Gastrocnemius medialis (tissue), 4 donors: ENCODE measurements at places on chromosomes 6 and 20. TPM values are rescaled to one million over a fixed set of nuclear protein-coding genes. Genes with fewer than 3 reads are reported as not detected.

The RUNX2 gene
- 0.92 TPM for total RNA-seq

The GLP1R gene
- total RNA-seq: not detected

The CUL7 gene
- 15.4 TPM for total RNA-seq

The FERMT1 gene
- 0.36 TPM for total RNA-seq

DNA sequence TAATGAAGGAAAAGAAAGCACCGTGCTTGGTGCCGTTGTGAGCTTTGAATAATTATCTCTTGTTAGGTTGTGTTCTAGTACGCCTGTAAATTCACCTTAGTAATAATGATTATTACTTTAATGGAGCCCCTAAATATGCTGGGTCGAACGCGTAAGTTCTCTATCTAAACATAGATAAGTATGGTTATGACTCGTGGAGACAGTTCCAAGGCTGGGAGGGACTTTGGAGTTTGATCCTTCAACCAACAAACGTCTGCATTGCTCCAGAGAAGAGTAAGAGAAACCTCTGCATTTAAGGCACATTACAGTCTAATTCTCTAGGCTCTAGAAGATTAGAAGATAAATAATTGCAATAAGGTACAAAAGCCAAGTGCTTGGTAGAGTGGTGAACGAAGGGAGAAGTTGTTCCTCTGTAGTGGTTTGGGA lies 514 bp downstream of the ACOT13 start:
- peaks cover 31% of the 10 kb centered on the region for H3K4me1 ChIP-seq
- H3K27me3 ChIP-seq: no peaks in the 10 kb centered on the region
- peak overlapping the region; percentile 90 for H3K27ac ChIP-seq
- DNase-seq: no peak
- peak overlapping the region; percentile 93 for H3K4me3 ChIP-seq
- peaks cover 16% of the 10 kb centered on the region for H3K36me3 ChIP-seq

- no peaks in the 10 kb centered on the region for H3K4me1 ChIP-seq
- no peak for DNase-seq
- H3K4me3 ChIP-seq: no peak overlapping the region
These were observed 17.2 kb upstream of the MAP3K4 start for GRCh38 chr6:160974304-160974771.

GRCh38 chr20:62771396-62772102 lies 24.7 kb upstream of the MRGBP start:
- H3K27me3 ChIP-seq: peaks cover 30% of the 10 kb centered on the region
- H3K4me1 ChIP-seq: no peaks in the 10 kb centered on the region

GRCh38 chr6:40330301-40330721 lies 256.9 kb downstream of the LRFN2 start:
- no peaks in the 10 kb centered on the region for H3K36me3 ChIP-seq
- H3K4me1 ChIP-seq: peaks cover 9% of the 10 kb centered on the region
- H3K4me3 ChIP-seq: no peak overlapping the region
- no peak overlapping the region for H3K27ac ChIP-seq
- no peak for DNase-seq

DNA sequence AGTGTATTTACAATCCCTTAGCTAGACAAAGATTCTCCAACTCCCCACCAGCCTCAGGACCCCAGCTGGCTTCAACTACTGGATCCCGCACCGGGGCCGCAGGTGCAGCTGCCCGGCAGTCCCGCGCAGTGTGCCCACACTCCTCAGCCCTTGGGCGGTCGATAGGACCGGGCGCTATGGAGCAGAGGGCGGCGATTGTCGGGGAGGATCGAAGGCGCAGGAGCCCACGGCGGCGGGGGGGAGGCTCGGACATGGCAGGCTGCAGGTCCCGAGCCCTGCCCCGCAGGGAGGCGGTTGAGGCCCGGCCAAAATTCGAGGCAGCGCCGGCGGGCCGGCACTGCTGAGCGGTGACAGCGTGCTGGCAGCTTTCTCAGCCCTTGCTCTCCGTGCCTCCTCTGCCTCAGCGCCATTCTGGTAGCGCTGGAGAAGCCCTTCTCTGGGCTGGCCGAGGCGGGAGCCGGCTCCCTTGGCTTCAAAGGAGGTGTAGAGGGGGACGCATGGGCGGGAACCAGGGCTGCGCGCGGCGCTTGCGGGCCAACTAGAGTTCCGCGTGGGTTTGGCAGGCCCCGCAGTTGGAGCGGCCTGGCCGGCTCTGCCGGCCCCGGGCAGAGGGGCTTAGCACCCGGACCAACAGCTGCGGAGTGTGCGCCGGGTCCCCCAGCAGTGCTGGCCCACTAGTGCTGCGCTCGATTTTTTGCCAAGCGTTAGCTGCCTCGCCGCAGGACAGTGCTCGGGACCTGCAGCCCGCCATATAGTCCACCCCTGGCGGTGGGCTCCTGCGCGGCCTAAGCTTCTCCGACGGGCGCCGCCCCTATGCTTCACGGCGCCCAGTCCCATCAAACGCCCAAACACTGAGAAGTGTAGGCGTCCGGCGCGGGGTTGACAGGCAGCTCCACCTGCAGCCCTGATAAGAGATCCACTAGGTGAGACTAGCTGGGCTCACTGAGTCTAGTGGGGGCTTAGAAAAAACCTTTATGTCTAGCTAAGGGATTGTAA lies 32.4 kb upstream of the KIF13A start:
- H3K36me3 ChIP-seq: no peaks in the 10 kb centered on the region
- H3K27ac ChIP-seq: no peak overlapping the region
- no peaks in the 10 kb centered on the region for H3K27me3 ChIP-seq

- no peaks in the 10 kb centered on the region for H3K36me3 ChIP-seq
- no peaks in the 10 kb centered on the region for H3K4me1 ChIP-seq
- H3K4me3 ChIP-seq: no peak overlapping the region
- no peak for DNase-seq
- H3K27me3 ChIP-seq: peaks cover 10% of the 10 kb centered on the region
These were observed 57.7 kb upstream of the CD83 start for GRCh38 chr6:14059791-14060436.

DNA sequence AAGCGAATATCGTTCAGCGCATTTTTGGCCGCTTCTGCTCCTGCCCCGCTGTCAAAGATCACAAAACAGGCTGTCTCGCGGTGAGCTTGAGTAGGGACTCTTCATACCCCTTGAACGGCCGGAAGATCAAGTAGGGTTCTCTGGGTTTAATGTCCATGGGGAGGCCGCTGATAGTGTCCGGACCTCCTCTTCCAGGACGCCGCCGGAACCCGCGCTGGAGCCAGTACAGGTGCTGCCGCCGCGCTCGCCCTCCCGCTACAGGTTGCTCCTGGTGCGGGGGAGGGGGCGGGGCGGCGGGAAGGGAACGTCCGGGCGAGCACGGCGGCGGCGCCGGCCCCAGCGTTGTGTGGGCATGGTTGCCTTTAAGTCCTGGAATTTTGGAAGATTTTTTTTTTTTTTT lies 67.4 kb downstream of the KHDC1L start:
- no peak for DNase-seq
- no peaks in the 10 kb centered on the region for H3K36me3 ChIP-seq
- no peak overlapping the region for H3K4me3 ChIP-seq
- no peak overlapping the region for H3K27ac ChIP-seq

DNA sequence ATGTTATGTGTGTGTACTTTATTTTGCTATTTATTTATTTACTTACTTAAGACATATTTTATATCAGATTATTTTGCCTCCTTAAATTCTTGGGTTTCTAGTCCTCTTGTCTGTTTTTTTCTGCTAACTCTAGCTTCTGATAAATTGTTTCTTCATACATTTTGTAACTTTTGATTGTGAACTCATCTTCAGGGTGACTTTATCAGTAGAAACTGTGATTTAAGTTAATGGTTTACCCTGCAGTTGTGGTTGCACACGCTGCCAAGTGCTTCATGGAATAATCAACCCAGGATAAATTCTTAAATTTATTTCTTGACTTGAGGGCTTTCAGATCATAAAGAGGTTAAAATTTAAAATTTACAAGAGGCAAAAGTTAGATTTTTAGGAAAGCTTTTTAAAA lies 173.3 kb downstream of the CENPW start:
- DNase-seq: no peak
- H3K27ac ChIP-seq: no peak overlapping the region
- H3K4me1 ChIP-seq: no peaks in the 10 kb centered on the region

DNA sequence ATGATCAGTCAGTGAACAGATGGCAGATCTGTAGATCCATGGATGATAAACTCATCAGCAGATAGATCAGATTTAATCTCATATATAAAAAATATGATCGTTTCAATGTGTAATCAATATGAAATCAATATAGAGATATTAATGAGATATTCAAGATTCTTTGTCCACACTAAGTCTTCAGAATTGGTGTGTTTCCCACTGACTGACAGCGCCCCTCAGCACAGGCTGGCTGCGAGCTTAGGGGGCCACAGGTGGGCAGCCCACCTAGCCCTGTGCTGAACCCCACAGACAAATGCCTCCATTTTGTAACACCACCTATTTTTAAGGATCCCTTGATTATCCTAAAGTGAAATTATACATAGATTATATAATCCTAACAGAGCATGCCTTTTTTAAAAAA lies 32.3 kb downstream of the FRMD1 start:
- H3K4me1 ChIP-seq: no peaks in the 10 kb centered on the region
- peak overlapping the region; percentile 71 for H3K27ac ChIP-seq
- H3K36me3 ChIP-seq: no peaks in the 10 kb centered on the region

- H3K4me3 ChIP-seq: no peak overlapping the region
- H3K36me3 ChIP-seq: no peaks in the 10 kb centered on the region
- H3K27me3 ChIP-seq: no peaks in the 10 kb centered on the region
- H3K27ac ChIP-seq: no peak overlapping the region
These were observed 28.4 kb downstream of the LHFPL5 start for GRCh38 chr6:35833536-35833935.

GRCh38 chr6:131382631-131383030 lies 190.4 kb upstream of the ARG1 start:
- no peaks in the 10 kb centered on the region for H3K27me3 ChIP-seq
- no peak overlapping the region for H3K4me3 ChIP-seq
- no peaks in the 10 kb centered on the region for H3K4me1 ChIP-seq
- no peaks in the 10 kb centered on the region for H3K36me3 ChIP-seq
- no peak for DNase-seq

GRCh38 chr6:160363016-160363996 lies 15.1 kb downstream of the SLC22A3 start:
- peak overlapping the region; percentile 57 for H3K27ac ChIP-seq
- no peak for DNase-seq
- H3K4me1 ChIP-seq: peaks cover 4% of the 10 kb centered on the region
- no peak overlapping the region for H3K4me3 ChIP-seq
- H3K36me3 ChIP-seq: no peaks in the 10 kb centered on the region

DNA sequence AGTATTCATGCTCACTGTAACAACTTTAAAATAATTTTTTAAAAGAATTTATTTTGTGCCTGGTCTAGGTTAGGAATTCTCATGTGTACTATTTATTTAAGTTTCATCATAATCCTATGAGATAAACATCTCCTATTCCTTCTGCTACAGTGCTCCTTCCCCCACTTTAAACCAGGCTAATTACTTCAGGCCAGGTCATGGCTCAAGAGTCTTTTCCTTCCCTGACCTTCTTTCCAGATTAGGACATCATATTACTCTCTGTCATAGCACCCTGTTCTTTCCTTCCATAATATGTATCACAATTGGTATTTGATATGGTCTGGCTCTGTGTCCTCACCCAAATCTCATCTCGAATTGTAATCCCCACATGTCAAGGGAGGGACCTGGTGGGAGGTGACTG lies 239.0 kb downstream of the BTBD9 start:
- peaks cover 11% of the 10 kb centered on the region for H3K4me1 ChIP-seq
- DNase-seq: no peak
- H3K27me3 ChIP-seq: no peaks in the 10 kb centered on the region
- no peaks in the 10 kb centered on the region for H3K36me3 ChIP-seq

DNA sequence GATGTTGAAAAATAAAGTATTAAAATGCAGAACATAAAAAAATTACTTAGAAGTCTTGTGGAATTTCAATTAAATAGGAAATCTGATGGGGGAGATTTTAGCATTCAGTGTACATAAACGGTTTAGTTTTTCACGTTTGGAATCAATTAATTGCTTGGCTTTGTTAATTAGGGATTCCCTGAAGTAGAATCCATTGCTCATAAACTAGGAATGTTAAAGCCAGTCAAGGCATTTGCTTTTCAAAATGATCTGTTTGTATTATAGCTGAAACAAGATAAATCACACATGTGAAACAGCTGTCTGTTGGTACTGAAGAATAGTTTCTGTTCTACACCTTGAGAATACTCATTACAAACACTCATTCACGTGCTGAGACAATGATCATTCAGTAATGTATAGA lies 297.9 kb downstream of the TBC1D7 start:
- H3K27ac ChIP-seq: no peak overlapping the region
- H3K4me1 ChIP-seq: no peaks in the 10 kb centered on the region
- no peaks in the 10 kb centered on the region for H3K36me3 ChIP-seq
- no peak for DNase-seq

- DNase-seq: no peak
- no peaks in the 10 kb centered on the region for H3K27me3 ChIP-seq
- no peak overlapping the region for H3K4me3 ChIP-seq
- H3K36me3 ChIP-seq: no peaks in the 10 kb centered on the region
- H3K4me1 ChIP-seq: no peaks in the 10 kb centered on the region
- H3K27ac ChIP-seq: no peak overlapping the region
These were observed 135.1 kb downstream of the ZFP64 start for GRCh38 chr20:52056203-52057062.

DNA sequence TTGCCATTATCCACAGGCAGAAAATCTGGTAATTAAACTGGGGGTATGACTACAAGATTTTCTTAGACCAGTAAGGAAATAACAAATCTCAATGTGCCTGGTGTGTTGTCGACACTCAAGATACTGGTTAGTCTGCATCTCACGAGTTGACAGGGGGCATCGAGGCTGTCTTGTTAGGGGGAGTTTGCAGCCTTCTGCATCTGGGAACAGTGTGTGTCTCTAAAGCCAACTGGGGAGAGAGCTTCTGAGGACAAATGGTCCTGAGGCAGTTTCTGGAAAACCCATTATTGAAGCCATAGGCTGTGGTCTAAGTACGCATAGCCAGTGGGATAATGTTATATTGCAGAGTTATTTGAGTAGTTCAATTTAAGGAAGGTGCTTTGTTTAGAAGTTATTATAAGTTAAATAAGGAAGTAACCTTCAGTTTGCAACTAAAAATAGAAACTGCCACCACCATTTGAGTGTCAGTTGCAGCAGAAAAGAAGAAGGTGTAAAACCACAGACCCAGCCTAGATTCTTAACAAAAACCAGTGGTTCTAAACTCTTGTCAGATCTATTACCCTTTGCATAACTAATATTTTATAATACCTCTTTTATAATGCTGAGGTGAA lies 15.4 kb upstream of the MAPK13 start:
- DNase-seq: no peak
- no peak overlapping the region for H3K4me3 ChIP-seq

- DNase-seq: no peak
- H3K27ac ChIP-seq: no peak overlapping the region
- no peaks in the 10 kb centered on the region for H3K4me1 ChIP-seq
- no peak overlapping the region for H3K4me3 ChIP-seq
- peaks cover 20% of the 10 kb centered on the region for H3K27me3 ChIP-seq
- no peaks in the 10 kb centered on the region for H3K36me3 ChIP-seq
These were observed 62.9 kb upstream of the KCNG1 start for GRCh38 chr20:51085769-51086168.
